ENCODE measurements at places on chromosomes 3 and 15. TPM values are rescaled to one million over a fixed set of nuclear protein-coding genes. Genes with fewer than 3 reads are reported as not detected.

DNA sequence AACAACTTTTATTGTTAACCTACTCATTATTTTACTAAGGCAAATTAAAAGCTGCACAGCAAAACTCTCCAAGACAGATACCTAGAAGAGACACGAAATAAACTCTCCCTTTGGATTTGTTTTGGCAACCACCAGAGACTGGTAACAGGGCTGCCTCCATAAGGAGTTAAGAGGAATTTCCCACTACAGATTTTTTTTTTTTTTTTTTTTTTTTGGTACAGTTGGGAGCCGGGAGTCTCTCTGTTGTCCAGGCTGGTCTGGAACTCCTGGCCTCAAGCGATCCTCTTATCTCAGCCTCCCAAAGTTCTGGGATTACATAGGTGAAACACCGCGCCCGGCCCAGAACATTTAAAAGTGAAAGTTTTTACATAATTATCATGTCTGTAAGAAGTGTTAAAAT lies 73.6 kb upstream of the VGLL4 start:
- DNase-seq, result no peak

- DNase-seq, result no peak
Observed at GRCh38 chr3:101778385-101779046, 495 bp upstream of the NXPE3 start.

DNA sequence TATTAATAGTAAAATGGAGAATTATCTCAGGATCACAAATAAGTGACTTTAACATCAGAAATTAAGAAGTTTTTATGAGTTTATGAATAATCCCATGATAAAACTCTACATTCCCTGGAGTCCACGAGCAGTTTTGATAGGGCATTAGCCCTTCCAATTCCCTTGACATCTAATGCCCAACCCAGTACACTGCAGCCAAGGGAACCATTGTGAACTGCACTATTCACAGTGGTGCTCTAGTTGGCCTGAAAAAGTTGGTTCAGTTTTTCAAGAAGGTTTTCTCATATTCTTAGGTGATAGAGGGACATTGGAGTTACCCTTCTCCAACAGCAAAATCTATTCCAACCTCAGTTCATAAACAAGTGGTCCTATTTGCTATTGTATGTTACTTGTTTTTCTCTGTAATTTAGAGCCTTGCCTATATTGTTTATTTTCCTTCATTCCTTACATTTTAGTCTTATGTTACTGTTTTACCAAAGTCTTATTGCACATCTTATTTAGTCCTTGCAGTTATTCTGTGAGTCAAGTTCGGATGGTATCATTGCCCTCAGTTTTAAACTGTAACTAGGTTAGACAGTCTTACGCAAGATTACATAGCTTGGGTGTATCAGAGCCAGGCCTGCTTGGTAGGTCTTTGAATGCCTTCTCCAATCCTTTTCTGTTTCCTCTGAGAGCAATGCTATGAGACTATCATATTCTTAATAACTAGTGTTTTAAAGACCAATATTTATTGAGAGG lies 57.9 kb upstream of the SAMMSON start:
- no peak for DNase-seq

DNA sequence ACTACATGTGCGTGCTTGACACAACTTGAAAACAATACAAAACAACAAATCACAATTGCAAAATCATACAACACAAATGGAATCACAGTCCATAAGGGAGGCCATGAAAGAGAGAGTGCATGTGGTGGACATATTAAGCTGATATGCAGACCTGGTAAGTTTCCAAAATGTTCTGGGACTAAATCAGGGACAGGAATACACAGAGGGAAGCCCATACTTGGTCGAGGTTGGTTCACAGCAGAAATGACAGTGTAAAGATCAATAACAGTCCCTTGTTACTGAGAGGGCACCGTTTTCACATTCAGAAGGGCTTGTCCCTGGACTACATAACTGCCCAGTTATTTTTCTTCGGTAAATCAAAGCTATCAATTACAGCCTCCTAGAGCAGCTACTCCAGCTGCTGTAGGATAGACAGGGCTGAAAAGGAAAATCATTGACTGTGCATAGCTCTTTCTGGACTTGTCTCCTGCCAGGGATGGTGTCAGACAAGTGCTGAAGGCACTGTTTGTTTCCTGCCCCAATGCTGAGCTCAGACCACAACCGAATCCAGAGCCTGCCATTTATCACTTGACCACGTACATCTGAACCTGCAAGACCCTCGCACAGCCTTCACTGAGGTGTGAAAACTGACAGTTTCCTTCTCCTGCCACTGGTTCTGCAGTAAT lies 79.5 kb upstream of the KCNMB2 start:
- DNase-seq, result no peak

DNA sequence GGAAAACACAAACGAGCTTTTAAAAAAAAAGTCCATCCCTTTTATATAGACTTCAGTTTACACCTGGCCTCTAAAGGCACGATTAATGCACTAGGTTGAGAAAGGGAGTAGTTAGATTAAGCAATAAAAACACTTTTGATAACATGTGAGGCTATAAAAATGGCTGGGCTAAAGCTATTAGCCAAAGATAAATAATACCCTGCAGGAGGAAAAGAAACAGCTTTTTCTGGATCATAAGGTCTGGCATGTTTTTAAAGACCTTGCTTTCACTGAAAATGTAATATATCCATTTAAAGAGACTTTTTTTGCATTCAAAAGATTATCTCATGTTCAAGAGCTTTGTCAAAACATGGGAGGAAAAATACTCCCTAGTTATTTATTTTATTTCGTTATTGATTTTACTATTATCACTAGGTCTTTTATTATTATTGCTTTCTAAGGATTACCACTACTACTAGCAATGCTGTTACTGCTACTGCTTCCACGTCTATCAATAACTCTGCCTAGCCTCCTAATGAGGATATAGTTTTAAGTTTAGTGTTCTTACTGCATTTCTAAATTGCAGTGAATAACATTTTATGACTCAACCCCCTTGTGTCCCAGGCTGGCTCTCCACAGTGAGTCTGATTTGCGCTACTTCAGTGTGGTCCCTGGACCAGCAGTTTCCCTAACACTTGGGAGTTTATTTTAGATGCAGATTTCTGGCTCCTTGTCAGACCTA lies 93.4 kb downstream of the THRB start:
- DNase-seq, result no peak

DNA sequence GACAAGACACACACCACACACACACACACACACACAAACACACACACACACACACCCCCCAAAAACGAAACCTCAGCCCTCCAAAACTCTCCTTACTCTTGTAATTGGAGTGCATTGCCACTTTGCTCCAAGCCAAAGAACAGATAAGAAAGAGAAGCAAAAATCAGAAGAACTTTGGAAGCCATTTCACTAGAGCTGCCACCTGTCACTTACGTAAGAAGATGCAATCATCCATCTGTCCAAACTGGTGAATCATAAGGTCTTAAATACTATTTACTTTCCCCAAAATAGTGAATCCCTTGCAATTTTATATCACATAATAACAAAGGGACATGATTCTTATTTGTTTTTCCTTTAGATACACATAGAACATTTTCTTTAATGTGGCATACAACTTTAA lies 285.4 kb downstream of the ZBTB20 start:
- DNase-seq, result no peak

DNA sequence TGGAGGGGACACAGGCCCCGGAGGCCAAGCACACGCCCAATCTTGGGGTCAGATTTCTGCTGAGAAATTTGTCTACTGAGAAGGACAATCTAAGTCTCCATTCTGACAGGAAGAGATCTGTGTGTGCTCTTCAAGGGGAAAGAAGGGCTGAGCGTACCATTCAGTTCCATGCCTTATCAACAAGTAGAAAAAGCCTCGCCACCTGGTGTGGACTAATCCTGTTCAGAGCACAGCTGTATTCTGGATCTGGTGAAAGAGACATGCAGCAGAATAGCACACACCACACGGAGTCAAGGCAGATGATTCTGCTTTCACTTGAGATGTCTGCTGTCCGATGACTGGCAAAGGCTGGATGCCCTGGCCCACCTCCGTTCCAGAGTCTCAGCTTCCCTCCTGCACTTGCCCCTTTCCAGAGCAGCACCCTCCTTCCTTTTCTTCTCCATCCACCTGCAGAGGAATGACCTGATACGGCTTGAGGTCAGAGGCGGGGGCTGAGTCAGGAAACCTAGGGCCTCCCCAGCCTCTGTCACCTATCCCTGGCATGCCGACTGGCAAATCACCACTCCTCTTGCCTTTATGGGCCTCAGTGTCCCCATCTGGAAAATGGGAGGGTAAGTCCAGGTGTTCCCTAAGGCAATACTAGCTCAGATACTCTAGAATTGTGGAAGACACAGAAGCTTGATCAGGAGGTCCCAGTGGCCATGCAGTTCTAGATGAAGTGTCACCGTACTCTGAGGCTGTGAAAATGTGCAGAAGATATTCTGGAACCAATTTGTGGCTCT lies 36.9 kb upstream of the CTSH start:
- no peak for DNase-seq

DNA sequence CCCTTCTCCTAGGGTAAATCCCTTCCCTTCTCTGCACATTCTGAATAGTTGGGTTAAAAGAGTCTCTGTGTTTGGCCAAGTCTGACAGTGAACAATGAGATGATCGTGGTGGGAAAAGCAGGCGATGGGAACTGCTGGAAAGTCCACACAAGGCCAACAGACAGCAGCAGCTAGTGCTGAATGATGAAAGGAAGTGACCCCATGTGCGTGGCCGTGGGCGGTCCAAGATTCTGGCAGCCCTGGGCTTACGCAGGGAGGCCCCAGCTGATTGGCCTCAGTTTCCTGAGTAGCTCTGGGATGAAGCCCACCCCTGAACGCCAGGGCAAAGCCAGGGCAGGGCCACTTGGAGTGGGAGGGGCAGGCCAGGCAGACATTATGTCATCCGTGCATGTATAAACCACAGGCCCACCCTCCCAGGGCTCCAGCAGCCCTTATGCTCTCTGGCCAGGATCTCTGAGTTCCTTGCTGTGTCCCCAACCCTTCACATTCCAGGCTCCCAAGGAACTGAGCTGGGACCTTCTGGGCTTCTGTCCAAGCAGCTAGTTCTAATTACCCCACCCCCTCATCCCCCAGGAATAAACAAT lies 57.8 kb downstream of the CDC25A start:
- peak; percentile 60 for DNase-seq

DNA sequence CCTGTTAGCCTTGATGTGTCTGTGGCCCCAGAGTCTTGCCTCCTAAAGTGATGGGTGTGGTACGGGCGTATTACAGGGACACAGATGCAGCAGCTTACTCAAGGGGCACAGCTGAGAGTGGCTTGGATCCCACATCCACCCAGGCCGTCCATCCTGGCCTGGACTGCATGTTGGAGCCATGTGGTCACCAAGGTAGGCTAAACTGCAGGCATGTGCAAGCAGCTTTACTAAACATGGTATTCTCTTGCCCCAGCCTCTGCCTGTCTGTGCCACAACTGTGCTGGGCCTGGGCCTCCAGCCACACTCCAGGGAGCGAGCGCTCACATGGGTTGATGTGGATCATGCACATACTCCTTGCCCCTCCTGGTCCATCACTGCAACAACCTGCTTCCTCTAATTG lies 6.1 kb upstream of the GPR62 start:
- no peak for DNase-seq

DNA sequence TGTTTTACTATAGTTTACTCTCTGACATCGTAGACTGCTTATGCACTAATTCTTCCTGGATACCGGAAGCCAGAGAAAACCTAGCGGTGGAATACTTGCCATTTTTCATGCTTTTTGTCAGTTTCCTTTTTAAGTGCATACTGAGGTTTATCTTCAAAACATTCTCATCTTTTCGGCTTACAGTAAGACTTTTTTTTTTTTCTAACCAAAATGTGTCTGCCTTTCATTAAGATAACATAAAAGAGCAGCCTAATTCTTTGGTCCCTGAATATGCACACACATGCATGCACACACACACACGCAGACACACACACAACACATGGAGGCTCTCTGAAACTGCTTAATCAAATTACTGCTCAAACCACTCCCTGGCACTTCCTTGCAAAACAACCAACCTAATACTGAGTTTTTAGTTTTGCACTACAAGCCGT lies 1.3 kb downstream of the ZNF445 start:
- no peak for DNase-seq

- DNase-seq, result no peak
Observed at GRCh38 chr3:112297714-112298113, 3.7 kb upstream of the SLC9C1 start.

DNA sequence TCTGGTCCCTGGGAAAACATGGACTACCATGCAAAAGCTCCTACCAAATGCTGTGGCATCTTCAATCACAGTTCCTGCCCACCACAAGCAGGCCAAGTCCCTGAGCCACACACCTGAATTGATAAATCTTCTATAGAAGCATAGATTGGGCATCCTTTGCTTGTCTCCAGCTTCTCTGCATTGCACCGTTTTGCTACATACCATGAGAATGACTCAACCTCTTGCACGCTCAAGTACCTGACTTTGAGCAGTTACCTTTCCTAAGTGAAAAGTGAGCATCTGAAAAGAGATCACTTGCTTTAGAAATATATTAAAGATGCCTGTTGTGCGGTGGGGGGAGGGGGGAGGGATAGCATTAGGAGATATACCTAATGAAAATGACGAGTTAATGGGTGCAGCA lies 31.3 kb downstream of the GATM start:
- DNase-seq, result no peak

DNA sequence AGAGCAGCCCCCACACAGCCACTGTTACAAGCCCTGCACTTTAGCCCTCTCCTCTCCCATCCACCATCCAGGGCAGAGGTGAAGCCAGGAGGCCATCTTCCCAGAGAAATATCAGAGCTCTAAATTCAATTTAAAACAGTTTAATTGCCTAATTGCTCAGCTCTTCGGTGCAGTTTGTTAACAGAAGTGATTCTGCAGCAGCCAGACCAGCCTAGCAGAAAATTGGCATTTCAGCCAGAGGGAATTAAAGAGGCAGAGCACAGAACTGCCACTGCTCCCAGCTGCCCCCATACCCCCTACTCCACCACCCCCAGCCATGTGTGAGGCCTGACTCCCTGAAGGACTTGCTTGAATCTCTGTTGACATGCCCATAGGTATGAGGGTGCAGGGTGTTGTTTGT lies 38.5 kb downstream of the TPRA1 start:
- no peak for DNase-seq

DNA sequence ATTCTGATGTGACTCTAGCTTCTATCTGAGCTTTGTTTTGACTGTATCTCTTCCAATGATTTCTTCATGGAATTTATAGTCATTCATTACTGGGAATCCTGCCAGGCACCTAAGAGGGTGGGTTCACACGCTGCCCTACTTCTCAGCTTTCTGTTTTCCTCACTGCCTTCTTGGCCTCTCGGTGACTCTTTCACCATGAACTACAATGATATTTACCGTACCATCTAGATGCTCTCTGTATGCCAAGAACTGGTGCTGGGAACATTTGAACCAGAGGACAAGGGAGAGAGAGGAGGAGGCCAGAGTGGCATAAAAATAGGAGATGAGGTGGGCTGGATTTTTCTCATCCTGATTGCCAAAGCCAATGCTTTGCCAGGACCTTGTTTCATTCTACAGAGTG lies 280.0 kb upstream of the P2RY1 start:
- DNase-seq, result no peak

The CGNL1 gene
- total RNA-seq, result 13.7 TPM

The SLC22A14 gene
- total RNA-seq, result 0.20 TPM

The ADAMTSL3 gene
- total RNA-seq, result 6.2 TPM

The CLDND1 gene
- 89.2 TPM for total RNA-seq

The CLRN1 gene
- not detected for total RNA-seq

The CFAP91 gene
- total RNA-seq, result 2.3 TPM

The CHRNA3 gene
- total RNA-seq, result 2.3 TPM

The KBTBD13 gene
- not detected for total RNA-seq

The CSPG4 gene
- total RNA-seq, result 6.4 TPM

The PLSCR2 gene
- total RNA-seq, result not detected

The PCNP gene
- 133 TPM for total RNA-seq

The GOLGA8J gene
- total RNA-seq, result 0.13 TPM

Measured in hepatocyte (in vitro differentiated cells).